ENCODE measurements at places on chromosomes 12 and 14.

DNA sequence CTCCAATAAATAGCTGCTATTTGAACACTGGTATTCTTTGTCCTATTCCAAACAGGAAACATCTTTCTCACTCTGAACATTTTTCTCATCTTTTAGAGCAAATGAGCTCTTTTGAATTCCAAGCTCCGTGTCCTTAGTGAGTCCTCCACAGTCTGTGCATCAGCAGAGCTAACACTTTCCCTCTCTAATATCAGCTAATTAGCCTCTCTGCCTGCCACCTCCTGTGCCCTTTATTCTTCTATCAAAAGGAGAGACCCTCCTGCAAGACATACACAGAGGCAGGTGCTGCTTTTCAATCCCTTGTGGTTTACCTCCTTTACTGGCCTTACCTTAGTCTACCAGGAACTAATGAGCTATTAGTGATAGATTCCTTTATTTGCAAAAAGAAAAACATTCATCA is 178.5 kb downstream of the SLC35F4 start:
- DNase-seq = no peak

GRCh38 chr12:7142056-7142644 is 12.0 kb downstream of the CLSTN3 start:
- peak; percentile 73 for DNase-seq

- DNase-seq = no peak
These were observed 28.0 kb downstream of the NELL2 start for GRCh38 chr12:44847888-44848702.

- no peak for DNase-seq
These were observed 7.9 kb downstream of the DYNC1H1 start for GRCh38 chr14:101972126-101972866.

DNA sequence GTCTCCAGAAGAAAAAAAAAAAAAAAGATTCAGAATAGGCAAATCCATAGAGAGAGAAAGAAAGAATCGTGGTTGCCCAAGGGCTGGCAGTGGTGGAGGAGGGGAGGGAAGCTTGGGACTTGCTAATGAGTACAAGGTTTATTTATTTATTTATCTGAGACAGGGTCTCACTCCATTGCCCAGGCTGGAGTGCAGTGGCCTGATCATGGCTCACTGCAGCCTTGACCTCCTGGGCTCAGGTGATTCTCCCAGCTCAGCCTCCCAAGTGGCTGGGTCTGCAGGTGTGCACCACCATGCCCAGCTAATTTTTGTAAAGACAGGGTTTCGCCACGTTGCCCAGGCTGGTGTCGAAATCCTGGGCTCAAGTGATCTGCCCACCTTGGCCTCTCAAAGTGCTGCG is 9.7 kb upstream of the TNFRSF1A start:
- no peak for DNase-seq

- DNase-seq = no peak
These were observed 275.7 kb downstream of the DAD1 start for GRCh38 chr14:22313172-22313801.

- DNase-seq = no peak
These were observed 76.3 kb upstream of the PLEKHA5 start for GRCh38 chr12:19053218-19053617.

DNA sequence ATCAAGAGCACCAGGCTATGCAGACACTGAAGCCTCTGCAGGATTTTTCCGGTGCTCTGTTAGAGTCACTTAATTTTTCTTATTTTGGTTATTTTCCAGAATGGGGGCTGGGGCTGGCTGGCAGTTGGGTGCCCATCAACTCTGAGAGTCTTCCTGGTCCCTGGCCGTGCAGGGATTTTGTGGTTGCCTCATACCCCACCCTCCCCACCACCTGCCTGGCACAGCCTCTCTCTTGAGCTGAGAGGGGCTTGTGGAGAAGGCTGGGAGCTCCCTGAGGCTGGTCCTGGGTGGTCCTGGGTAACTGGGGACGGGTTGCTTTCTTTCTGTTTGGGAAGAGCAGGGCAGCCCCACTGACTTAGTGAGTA is 23.3 kb downstream of the LRTM2 start:
- DNase-seq = no peak

DNA sequence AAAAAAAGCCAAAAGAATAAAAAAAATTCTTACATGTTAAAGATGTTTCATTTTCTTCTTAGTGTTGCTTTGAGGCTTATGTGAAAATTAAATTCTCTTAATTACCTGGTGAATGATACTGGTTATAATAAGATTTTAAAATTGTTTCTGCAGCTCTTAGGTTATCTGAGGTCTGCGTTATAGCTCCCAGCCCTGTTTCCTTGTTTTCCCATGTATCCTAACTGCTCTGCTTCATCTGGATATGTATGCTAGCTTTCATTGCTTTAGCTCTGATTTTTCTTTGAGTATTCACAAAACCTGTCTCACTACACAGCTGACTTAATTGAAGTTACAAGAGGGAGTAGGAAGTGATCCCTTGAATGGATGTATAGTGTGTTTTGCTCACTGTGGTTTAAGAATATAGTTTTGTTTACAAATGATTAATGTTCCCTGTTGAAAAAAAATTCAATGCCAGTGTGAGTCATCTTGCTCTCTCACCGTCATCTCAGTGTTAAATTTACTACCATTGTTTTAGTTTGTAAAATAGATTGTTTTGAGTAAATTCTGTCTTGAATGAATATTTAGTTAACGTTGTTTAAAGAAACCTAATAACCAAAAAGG is 26.8 kb downstream of the CPSF6 start:
- peak; percentile 28 for DNase-seq

GRCh38 chr12:52647601-52648000 is 4.4 kb downstream of the KRT2 start:
- DNase-seq = no peak

DNA sequence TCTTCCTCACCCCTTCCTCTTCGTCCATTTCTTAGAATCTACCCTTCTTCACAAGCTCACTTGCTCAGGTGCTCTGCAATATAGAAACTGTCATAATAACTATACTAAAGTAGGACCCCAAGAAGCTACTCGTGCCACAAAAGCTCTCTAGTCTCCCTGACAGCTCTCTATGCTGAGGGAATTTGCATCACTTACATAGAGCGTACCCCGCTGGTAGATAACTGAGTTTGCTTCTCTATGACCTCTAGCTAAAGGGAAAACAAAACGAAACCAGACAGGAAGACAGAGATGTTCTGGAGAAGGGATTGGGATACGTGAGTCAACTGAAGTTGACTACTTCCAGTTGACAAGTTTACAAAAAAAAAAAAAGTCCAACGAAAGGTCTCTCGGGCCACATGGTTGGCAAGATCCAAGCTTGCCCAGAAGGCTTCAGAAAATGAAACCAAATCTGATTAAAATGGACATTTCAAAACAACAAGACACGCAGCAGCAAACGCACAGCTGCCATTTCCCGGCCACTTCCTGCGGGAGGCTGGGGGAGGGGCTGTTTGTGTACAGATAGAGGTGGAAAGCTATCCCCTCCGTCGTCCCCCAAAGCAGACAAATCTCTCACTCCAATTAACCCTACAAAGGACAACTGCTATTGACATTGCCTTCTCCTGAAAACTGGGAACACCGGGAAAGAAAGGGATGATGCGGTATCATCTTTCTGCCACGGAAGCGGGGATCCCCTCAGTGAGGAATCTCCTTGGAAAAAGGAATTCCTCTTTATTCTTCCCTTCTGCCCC is 1.3 kb downstream of the BAZ2A start:
- DNase-seq = peak; percentile 55

DNA sequence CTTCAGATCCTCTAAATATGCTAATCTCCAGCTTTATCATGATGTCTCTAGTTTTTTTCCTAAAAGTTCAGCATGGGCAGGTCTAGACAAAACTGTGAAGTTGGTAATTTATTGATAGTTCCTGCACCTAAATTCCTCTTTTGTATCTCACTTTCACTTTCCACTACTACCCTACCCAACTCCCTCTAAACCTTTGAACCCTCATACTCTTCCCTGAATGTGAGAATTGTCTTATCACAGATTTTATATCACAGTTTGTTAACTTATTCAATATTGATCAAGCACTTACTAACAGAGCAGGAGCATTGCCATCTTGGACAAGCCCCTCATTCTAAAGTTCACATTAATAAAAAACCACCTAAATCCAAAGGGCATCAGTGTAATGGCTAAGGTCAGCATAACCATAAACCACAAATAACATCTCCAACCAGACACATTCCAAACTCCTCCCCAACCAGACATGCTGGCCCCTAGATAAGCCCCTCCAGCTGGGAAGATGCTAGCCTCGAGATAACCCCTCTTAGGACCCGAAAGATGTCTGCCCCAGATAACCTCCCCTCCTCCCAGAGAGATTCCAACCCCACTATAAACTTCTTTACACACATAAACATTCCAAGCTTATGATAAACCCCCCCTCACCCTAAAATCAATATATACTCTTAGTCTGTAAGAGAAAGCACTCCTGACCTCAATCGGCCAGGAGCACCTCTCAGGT is 78.7 kb downstream of the FSCB start:
- DNase-seq = no peak

GRCh38 chr14:31692376-31692781 is 131.2 kb downstream of the NUBPL start:
- DNase-seq = peak; percentile 8

- no peak for DNase-seq
These were observed 22.4 kb downstream of the ASPG start for GRCh38 chr14:104107611-104108569.

GRCh38 chr14:75702616-75703261 is 41.7 kb downstream of the TTLL5 start:
- no peak for DNase-seq

Measured in common myeloid progenitor, CD34-positive (primary cell).